ENCODE measurements at places on chromosomes 4 and X.

GRCh38 chr4:89994176-89994873 lies 99.7 kb downstream of the MMRN1 start:
- no peak for DNase-seq

- peak; percentile 10 for DNase-seq
Observed at GRCh38 chrX:25191403-25191802, 175.6 kb upstream of the ARX start.

DNA sequence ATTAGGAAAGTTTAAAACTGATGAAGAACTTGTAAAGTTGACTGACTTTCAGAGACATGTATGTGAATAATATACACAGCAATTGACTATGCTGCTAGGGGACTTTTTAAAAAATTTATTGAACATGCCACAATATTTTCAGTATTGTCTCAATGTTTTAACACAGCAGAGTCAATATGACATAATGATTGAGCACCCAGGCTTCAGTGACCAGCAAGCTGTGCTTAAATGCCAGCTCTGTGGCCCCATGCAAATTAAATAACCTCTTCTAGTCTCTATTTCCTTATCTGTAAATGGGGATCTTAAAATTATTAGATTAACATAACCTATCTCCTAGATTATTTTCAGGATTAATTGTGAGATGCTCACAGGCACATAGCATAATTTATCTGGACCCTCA lies 56.8 kb upstream of the TXK start:
- DNase-seq = no peak

GRCh38 chr4:1950369-1950768 lies 58.4 kb downstream of the NELFA start:
- DNase-seq = no peak

DNA sequence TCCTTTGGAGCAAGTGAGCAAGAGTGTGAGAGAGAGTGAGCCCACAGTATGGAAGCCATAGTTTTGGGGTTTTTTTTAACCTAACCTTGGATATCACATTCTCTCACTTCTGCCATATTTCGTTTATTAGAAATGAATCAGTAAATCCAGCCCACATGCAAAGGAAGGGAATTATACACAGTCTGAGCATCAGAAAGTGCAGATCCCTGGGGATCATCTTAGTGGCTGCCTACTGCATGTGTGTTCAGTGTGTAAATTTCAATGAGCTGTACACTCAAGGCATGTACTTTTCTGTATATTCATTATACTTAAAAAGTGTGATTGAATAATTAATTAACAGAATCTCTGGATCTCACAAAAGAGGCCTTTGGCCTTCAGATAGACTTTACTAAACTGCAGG lies 133.8 kb upstream of the PRPS2 start:
- no peak for DNase-seq

GRCh38 chr4:6614701-6615230 lies 25.7 kb upstream of the MRFAP1 start:
- DNase-seq = no peak

Data from nephron progenitor cell (in vitro differentiated cells).